ENCODE measurements at places on chromosomes 3 and 15. TPM values are rescaled to one million over a fixed set of nuclear protein-coding genes. Genes with fewer than 3 reads are reported as not detected.

DNA sequence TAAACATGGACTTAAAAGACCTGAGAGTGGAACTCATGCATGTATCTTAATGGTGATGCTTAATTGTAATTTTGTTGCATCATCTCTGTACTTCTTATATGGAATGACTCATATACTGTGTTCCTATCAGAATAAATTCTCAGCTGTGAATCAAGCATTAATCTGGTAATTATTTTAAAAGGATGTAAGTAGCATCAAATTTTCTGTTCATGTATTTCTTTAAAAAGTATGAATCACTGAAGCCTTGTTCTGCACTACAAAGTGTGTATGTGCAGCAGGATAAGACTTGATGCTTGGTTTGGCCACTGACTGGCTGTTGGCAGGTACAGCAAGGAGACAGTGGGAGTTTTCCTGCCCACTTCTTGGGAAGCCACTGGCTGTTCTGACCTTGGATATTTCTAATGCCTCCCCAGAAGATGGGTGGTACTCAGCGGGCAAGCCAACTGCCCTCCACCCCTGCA lies 123.9 kb downstream of the ANO10 start:
- no peak for DNase-seq

The MORC1 gene
- 0.12 TPM for total RNA-seq

DNA sequence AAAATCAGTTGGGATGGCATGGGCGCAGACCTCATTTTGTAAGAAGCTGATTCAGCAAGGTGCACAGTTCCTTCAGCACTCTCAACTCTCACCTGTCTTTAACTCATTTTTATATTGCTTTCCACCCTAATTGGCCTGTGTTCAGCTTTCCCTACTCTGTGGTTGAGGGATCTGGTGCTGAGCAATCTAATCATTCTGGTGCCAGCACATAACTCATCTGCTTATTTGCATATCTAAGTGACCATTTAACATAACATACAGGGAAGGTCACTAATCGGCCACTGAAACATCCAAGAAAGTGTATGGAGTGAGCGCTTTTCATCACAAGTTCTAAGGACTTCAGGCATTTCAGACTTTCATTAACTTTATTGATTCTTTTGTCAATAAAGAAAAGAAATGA lies 303.4 kb upstream of the ROPN1 start:
- no peak for DNase-seq

DNA sequence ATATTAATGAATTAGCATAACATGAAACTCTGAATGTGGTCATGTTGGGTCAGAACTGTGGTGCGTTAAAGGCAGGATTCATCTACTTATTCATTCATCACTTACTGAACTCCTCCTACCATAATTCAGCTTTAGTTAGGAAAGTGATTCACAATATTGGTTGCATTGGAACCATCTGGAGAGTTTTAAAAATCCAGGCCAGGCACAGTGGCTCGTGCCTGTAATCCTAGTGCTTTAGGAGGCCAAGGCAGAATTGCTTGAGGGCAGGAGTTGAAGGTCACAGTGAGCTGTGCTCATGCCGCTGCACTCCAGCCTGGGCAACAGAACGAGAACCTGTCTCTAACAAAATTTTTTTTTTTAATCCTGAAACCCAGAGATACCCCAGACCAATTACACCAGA lies 44.2 kb upstream of the ATG7 start:
- DNase-seq: no peak

The CACNA1D gene
- total RNA-seq: 0.44 TPM

DNA sequence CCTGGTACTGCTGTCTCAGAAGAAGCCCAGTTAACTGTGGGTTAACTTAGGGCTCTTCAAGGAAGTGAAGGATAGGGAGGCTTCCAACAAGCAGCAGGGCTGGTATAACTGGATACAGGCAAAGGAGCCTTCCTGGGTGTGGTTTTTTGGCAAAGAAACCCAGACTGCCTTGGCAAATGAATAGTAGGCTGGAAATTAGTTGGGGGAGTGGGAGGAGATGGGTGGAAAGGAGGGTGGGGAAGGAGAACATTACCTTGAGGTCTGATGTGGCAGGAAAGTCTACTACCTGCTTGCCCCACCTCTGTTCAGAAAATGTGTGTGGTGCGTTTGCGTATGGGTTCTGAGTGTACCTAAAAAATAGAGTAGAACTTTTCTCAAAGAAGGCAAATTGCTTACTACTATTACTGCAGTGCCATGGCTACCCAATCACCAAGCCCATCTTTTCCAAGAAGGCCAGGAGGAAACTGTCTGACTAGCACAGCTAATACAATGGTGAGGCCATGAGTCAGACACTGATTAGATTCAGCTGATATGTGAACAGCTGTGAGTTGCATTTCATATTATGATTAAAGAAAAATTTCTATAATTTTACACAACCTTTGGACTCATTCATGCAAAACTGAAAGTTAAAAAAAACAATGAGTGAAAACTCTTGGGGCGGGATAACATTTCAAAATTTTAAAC lies 55.2 kb downstream of the SPTSSB start:
- DNase-seq: no peak

The FETUB gene
- not detected for total RNA-seq

DNA sequence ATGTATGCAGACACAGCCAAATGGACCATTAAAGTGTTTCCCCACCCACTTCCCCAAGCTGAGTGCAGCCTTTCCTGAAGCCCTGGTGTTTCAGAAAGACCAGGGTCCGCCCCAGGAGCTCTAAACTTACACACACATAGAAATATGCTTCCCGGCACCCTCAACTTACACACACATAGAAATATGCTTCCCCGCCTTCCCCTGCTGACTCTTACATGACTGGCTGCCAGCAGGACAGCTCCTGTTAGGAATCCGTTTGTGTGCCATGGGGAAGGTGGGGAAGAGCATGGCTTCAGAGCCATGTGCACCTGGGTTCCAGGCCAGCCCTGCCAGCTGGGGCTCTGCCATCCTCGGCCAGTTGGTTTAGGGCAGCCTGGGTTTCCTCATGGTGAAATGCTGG lies 3.6 kb downstream of the CLEC3B start:
- no peak for DNase-seq

DNA sequence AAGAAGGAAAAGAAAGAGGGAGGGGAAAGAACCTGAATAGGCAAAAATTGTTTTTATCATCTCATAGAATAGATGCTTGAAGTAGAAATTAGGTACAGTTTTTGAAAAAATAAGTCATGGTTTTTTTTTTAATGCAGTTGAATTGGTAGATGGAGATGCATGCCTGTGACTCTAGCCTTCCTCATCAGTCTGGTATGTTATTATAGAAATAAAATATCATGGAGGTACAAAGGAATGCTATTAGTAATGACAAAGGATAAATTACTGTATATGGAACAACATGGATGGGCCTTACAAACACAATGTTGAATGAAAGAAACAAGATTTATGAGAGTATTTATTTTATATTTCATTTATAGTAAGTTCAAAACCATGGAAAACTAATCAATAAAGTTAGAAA lies 162.4 kb upstream of the GALNT15 start:
- no peak for DNase-seq

DNA sequence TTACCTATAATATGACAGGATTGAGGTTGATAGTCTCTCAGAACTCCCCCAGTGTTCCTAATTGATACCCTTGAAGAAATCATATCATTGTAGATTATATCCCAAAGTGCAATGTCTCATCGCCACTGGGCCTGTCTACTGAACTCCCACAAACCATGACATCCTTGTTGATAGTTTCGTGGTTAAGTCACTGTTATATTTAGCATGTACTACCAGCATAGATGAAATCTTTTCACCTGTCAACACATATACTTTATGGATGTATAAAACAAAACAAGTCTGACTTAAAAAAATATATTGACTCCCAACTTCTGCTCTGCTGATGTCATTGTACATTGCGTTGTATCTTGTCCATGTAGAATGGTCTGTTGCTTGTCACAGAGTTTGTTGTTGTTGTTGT lies 128.1 kb downstream of the IQCH start:
- no peak for DNase-seq

- DNase-seq: no peak
Observed at GRCh38 chr3:3353153-3353552, 173.7 kb upstream of the CRBN start.

- DNase-seq: no peak
Observed at GRCh38 chr15:31241888-31242522, 84.6 kb upstream of the KLF13 start.

- DNase-seq: no peak
Observed at GRCh38 chr15:57692709-57693108, 13.8 kb upstream of the POLR2M start.

- DNase-seq: no peak
Observed at GRCh38 chr3:127151992-127152650, 40.8 kb upstream of the PRR23E start.

DNA sequence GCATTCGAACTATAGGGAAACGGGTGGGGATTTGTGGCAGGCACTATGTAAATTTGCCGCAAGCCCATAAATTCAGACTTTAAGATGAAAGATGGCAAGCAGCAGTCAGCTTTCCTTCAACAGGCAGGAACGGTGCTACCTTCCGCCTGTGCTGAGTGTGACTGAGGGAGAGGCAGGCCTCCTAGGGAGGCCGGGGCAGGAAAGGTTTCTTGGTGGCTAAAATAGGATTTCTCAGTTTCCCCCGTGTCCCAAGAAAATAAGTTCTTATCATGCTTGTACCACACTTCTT lies 12.5 kb downstream of the FLNB start:
- DNase-seq: no peak

The CPN2 gene
- total RNA-seq: not detected

- DNase-seq: no peak
Observed at GRCh38 chr3:156252656-156253055, 132.3 kb downstream of the KCNAB1 start.

The ERICH6 gene
- not detected for total RNA-seq

- DNase-seq: no peak
Observed at GRCh38 chr3:77682162-77682561, 642.3 kb downstream of the ROBO2 start.

GRCh38 chr3:52930748-52931147 lies 33.4 kb upstream of the STIMATE start:
- DNase-seq: no peak

The ADCY5 gene
- total RNA-seq: not detected

DNA sequence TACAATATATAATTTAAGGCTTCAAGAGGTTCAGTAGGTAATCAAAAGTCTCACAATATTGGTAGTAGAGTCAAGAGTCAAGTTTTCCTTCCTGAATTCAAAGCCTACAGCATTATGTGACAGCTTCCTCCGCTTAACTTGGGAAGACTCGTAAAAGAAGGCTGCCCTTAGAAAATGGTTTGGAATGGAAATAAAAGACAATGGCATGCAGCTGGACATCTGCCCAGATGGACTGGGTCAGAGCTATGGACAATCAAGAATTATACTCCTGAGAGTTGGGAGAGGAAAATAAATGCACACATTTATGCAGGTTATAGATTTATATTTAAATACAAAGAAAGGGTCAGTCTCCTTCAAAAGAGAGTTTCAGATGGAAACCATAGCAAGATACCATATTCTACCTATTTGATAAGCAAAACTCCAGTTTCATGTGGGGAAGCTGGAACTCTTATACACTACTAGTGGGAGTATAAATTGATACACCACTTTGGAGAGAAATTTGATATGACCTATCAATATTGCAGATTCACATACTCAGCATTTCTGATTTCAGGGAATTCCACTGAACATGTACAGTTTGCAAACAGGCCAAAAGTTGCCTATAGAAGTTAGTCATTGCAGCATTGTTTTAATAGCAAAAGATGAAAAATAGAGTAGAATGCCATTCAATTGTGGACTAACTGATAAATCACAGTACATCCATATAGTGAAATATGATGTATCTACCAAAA lies 6.1 kb downstream of the CRYBG3 start:
- DNase-seq: no peak

The POMGNT2 gene
- 2.0 TPM for total RNA-seq

- no peak for DNase-seq
Observed at GRCh38 chr15:89278307-89278706, 34.5 kb downstream of the FANCI start.

GRCh38 chr3:187458383-187458782 lies 90.2 kb downstream of the RTP4 start:
- DNase-seq: no peak

- DNase-seq: no peak
Observed at GRCh38 chr3:101011136-101011535, 17.9 kb upstream of the ABI3BP start.

DNA sequence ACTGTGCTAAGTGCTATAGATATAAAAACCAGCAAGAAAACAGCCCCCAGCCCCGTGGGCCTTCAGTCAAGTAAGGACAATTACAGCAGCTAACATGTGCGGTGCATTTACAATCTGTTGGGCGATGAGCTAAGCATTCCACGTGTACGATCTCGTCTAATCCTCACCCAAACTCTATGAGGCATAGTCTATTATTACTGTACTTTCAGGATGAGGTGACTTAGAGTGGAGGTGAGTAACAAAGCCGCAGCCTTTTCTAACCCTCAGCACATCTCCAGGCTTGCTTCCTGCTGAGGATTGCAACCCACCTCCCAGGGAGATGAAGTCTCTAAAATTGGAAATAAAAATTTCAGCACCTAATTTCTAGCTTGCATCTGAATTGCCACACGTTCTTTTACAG lies 53.2 kb upstream of the MCF2L2 start:
- DNase-seq: no peak

DNA sequence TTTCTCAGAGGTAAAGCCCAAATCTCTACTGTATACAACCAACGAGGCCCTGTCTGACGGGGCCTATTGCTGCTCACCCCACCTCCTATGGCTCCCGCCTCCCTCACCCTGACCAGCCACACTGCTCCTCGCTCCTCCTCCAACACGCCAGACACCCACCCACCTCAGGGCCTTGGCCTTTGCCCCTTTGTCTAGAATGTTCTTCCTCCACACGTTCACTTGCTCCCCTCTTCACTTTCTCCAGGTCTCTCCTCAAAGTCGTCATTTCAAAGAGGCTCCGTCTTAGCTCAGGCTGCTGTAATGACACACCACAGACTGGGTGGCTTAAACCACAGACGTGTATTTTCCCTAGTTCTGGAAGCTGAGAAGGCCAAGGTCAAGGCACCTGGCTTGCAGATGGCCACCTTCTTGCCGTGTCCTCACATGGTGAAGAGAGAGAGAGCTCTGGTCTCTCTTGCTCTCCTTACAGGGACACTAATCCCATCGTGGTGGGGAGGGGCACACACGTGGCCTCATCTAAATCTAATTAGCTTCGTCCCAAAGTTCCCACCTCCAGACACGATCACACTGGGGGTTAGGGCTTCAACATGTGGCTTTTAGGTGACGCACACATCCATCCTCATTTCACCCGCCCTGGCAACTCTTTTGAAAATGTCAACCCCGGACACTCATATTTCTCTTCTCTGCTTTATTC lies 98.2 kb downstream of the TLE3 start:
- no peak for DNase-seq

The CYP8B1 gene
- not detected for total RNA-seq

GRCh38 chr3:49333091-49333490 lies 6.8 kb downstream of the USP4 start:
- peak; percentile 24 for DNase-seq

The ISG20 gene
- total RNA-seq: 257 TPM

The FBXW12 gene
- not detected for total RNA-seq

The POPDC2 gene
- 5.5 TPM for total RNA-seq

The GP5 gene
- total RNA-seq: 1.4 TPM

The CFAP100 gene
- not detected for total RNA-seq

Measured in CD4-positive, CD25-positive, alpha-beta regulatory T cell (primary cell).